ENCODE measurements at places on chromosomes 16 and 17.

DNA sequence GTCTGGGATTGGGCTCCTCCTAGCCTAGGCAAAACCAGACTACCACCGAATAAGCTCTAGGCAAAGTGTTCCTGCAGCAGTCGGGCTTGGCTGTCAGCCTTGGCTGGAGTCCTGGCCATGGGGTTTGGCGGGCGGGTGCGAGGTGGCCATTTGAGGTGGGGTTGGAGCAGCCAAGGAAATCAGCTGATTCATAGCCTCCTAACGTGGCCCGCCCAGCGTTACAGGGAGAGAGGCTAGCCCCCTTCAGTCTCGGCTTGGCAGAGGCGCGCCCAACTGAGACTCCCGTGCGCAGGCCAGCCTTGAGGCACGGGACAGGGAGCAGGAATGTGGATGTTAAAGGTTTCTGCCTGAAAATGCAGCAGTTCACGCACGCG lies 1.9 kb downstream of the PMP22 start:
- no peak for DNase-seq

DNA sequence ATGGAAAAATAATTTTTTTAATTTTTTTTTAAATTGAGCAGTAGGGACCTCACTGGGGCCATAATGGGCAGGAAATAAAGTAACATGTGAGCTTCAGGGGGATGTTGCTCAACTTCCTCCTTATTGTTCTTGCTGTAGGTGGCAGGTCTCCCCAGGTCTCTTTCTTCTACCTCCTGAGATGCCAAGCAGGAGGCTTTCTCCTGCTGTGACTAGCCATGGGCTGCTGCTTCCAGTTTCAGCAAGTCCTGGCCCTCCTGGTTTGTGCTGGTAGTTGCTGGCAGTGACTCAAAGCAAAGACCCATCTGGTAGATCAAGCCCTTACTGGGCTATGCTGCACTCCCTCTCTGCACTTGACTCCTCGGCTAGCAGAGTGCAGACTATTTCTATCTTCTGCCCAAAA lies 2.3 kb downstream of the DPEP2NB start:
- DNase-seq = no peak

- no peak for DNase-seq
Measured at GRCh38 chr17:45145035-45145389, 3.3 kb upstream of the HEXIM1 start.

DNA sequence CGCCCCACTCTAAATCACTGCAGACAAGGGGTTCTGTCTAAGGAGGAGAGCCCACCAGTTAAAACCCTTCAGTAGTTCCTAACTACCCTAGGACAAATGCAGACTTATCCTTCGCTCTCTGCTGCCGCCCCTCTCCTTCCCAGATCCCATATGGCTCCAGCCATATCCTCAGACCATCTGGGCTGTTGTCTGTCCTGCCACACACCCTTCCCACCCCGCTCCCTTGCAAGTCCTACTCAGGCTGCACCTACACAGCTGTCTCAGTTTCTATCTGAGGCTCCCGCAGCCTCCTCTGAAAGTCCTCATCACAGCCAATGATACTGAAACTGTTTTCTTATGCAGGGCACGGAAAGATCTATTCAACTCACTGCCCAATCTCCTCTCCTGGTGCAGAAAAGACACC lies 720 bp upstream of the BCKDK start:
- no peak for DNase-seq

DNA sequence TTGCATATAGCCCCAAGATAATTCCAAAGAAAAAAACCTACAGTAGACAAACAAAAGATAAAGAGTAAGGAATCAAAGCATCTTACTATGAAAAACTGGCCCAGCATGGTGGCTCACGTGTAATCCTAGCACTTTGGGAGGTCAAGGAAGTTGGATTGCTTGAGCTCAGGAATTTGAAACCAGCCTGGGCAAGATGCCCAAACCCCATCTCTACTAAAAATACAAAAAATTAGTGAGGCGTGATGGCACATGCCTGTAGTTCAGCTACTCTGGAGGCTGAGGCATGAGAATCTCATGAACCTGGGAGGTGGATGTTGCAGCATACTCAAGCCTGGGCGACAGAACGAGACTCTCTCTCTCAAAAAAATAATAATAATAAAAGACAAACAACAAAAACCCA lies 764.7 kb upstream of the KIF2B start:
- peak; percentile 61 for DNase-seq

DNA sequence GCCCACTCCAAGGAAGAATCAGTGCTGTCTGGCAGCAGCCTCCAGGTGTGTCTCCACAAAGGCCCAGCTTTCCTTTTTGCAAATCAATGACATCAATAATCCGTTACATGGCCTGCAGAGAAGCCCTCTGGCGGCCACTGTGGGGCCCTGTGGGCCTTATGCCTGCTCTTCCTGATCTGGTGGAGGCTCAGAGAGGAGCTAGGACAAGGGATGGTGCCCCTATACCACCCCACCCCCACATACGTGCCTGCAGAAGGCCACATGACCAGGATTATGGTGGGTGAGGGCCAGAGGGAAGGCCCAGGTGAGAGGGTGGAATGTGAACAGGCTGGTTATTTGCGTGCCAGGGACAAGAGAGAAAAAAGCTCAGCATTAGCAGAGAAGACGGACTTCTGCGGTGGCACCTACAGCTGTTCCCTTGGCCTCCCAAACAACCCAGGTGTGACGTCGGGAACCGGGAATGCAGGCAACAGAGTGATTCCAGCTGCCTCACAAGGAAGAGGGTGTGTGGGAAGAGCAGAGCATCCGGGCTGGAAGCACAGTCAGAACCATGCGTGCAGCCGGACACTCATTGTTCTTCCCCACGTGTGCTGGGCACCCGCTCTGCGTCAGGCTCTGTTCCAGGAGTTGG lies 22.5 kb downstream of the EIF4A3 start:
- DNase-seq = peak; percentile 54
